Esophagus muscularis mucosa (tissue), 4 donors: ENCODE measurements at places on chromosomes 1 and 21.

DNA sequence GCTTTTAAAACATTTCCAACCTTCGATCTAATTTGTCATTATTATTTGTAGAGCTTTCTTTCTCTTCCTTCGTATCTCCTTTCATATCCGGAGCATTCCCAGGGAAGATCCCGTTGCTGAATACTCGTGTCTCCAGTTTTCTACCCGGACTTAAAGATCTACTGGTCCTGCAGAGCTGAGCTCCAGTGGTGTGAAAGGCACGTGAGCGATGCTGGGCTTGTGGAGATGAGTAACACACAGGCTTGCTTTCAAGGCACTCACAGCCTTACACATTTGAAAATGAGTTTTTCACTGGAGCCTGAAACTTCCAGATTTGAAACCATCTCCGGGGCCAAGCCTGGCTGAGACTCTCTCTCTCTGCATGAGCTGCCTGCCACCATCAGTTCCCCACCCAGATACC lies 428.3 kb downstream of the KIF26B start:
- no peak for DNase-seq
- H3K27me3 ChIP-seq, result no peaks in the 10 kb centered on the region
- no peak overlapping the region for H3K4me3 ChIP-seq
- no peak overlapping the region for H3K27ac ChIP-seq

DNA sequence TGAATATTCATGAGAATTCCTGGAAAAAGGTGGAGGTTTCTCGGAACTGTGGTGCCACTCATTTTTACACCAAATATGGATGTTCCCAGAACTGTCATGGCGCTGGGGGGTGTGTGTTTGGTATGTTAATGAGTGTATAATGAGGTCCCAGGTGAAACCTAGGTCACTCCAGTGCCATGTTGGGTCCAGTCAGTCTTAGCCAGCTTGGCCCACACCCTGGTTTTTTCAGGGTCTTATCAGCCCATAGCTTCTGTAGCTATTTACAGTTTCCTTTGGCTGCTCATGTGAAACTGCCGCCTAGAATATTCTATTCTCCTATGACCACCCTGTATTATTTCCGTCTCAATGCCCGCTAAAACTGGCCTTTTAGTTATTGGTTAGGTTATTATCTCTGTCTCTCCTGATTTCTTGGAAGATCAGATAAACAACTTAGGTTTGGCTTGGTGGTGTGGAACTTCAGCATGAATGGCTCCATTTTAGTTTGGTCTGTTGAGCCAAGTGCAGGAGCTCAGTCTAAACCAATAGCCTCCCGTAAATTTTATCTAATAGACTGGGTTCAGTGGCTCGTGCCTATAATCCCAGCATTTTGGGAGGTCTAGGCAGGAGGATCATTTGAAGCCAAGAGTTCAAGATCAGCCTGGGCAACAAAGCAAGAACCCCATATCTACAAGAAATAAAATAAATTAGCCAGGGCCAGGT lies 42.1 kb upstream of the EDARADD start:
- no peak overlapping the region for H3K27ac ChIP-seq
- H3K4me1 ChIP-seq, result no peaks in the 10 kb centered on the region
- no peaks in the 10 kb centered on the region for H3K27me3 ChIP-seq

DNA sequence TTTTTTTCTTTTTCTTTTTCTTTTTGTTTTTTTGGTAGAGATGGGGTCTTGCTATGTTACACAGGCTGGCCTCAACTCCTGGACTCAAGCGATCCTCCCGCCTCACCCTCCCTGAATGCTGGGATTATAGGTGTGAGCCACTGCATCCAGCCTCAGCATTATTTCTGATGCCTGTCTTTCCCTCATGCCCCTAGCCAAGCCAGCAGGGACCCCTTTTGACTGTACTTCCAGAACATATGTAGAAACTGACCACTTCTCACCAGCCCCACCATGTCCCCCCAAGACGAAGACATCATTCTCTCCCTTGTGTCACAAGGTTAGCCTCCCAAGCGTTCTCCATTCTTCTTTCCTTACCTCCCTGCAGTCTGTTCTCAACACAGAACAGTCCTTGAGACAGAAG lies 107.9 kb upstream of the COA6 start:
- no peak for DNase-seq
- H3K4me3 ChIP-seq, result no peak overlapping the region
- no peaks in the 10 kb centered on the region for H3K36me3 ChIP-seq
- no peak overlapping the region for H3K27ac ChIP-seq
- no peaks in the 10 kb centered on the region for H3K27me3 ChIP-seq
- no peaks in the 10 kb centered on the region for H3K4me1 ChIP-seq

DNA sequence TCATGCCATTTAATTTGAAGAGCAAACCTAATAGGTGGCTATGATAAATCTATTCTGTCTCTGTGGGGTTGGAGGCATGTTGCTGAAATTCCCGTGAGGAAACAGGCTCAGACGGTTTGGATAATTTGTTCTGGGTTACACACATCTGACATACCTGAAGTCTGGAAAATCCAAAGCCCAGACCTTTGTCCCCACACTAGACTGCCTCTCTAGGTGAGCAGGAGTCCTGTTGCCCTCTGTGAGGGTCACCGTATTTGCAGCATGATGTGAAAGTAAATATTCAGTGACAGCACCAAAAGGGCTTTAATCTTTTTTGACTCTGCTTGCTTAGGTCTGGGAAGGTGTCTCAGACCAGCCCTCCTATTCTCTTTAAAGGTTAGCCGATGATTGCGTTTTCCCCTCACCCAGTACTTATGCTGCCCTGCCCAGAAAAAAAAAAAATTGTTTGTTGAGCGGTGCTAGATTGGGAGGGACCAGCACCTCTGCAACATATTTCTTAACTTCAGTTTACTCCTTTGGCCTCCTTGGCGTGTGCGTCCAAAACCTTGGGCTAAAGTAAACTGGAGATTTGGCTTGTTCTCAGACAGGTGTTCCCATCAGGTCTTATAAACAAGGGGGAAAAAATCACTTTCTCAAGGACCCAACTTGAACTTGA lies 67.0 kb downstream of the CACHD1 start:
- peak overlapping the region; percentile 33 for H3K27ac ChIP-seq
- no peak overlapping the region for H3K4me3 ChIP-seq
- H3K4me1 ChIP-seq, result peaks cover 19% of the 10 kb centered on the region
- no peak for DNase-seq

DNA sequence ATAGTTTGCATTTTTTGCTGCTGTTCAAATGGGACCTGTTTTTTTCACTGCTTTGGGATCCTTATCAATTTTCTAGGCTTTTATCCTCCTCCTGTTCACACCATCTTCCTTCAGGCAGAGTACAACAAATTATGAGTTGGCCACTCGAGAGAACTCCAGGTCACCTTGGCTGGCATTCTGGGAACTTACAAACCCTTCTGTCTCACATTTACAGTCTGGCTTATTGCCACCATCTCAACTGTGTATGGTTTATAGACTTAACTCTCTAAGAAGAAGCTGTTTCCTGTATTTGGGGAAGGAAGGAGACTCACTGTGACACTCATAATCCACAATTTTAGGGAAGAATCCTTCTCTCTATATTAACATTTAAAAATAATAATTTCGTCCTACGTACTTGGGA lies 5.4 kb upstream of the ZNF691 start:
- H3K27ac ChIP-seq, result no peak overlapping the region
- H3K27me3 ChIP-seq, result no peaks in the 10 kb centered on the region
- no peak for DNase-seq
- peaks cover 30% of the 10 kb centered on the region for H3K36me3 ChIP-seq

DNA sequence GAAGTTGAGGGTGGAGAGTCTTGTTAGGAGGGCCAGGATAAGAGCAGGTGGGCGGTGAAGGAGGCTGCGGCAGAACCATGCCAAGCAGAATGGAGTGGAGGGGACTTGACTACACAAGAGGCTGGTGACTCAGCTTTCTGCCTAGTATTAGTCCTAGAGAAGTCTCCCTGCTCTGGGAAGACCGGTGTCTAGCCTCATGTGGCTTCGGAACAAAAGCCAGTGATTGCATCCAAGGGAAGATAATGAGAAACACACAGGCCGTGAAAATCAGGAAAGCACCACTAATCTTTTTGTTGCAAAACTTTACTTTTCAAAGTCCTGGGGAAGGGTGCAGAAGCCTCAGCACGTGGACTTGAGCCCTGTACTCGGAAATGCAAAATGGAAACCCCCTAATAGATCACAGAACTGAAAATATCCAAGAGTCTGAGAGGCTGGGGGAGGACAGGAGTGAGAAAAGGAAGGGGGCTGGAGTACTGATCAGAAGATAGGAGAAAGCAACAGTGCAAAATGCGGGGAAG lies 31.4 kb downstream of the DDR2 start:
- H3K4me1 ChIP-seq, result peaks cover 54% of the 10 kb centered on the region
- H3K4me3 ChIP-seq, result no peak overlapping the region
- peak; percentile 91 for DNase-seq
- peaks cover 4% of the 10 kb centered on the region for H3K36me3 ChIP-seq
- no peak overlapping the region for H3K27ac ChIP-seq
- H3K27me3 ChIP-seq, result no peaks in the 10 kb centered on the region

- H3K4me1 ChIP-seq, result peaks cover 40% of the 10 kb centered on the region
- peak overlapping the region; percentile 93 for H3K4me3 ChIP-seq
- H3K27me3 ChIP-seq, result no peaks in the 10 kb centered on the region
- no peaks in the 10 kb centered on the region for H3K36me3 ChIP-seq
- peak overlapping the region; percentile 100 for H3K27ac ChIP-seq
Measured at GRCh38 chr1:200739702-200740570, 1.2 kb downstream of the CAMSAP2 start.

DNA sequence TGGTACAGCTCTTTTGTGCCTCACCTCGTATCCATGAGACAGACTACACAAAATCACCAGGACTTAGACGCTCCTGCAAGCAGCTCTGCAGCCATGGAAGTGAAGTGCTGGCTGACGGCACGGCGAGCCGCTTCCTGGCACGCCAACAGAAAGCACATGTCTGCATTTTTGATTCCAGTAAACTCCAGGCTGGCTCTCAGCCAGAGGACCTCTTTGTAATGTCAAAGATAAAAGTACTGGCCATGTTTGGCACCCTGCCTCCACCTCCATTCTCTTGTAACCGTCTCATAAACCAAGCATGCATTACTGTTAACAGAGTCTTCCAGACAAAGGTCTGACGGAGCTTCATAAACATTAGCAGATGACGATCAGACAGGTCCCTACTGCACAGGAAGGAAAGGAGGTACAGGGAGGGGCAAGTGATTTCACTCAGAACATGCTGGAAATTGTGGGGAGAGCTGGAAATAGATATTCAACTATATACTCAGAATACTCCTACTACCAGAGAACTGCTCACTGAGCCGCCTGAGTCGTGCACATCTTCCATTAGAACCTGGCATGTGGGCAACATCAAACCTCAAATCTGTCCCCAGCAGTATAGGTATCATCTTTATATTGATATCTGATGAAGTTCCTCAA lies 632.0 kb downstream of the SMYD3 start:
- no peaks in the 10 kb centered on the region for H3K27me3 ChIP-seq
- DNase-seq, result no peak
- H3K4me1 ChIP-seq, result peaks cover 25% of the 10 kb centered on the region

DNA sequence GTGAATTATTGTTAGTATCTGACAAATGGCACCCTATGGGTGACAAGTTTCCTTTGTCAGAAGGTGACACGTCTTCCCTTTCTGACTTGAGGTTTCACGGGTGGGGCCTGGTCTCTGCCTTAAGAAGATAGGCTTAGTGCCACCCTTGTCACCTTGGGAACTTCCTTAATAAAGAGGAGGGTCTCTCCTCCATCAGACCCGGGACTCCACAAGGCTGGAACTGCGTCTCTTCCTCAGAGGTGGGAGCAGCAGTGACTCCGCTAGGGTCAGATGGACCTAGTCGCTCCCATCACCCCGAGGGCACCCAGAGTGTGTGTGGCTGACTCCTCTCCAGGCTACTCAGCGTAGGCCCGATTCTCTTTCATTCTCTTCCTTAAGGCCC lies 774 bp upstream of the WDTC1 start:
- peak overlapping the region; percentile 51 for H3K27ac ChIP-seq
- no peak for DNase-seq
- H3K4me1 ChIP-seq, result peaks cover 28% of the 10 kb centered on the region
- no peaks in the 10 kb centered on the region for H3K27me3 ChIP-seq

GRCh38 chr1:151510020-151510405 lies 1.2 kb upstream of the CGN start:
- no peak for DNase-seq
- peak overlapping the region; percentile 83 for H3K27ac ChIP-seq

DNA sequence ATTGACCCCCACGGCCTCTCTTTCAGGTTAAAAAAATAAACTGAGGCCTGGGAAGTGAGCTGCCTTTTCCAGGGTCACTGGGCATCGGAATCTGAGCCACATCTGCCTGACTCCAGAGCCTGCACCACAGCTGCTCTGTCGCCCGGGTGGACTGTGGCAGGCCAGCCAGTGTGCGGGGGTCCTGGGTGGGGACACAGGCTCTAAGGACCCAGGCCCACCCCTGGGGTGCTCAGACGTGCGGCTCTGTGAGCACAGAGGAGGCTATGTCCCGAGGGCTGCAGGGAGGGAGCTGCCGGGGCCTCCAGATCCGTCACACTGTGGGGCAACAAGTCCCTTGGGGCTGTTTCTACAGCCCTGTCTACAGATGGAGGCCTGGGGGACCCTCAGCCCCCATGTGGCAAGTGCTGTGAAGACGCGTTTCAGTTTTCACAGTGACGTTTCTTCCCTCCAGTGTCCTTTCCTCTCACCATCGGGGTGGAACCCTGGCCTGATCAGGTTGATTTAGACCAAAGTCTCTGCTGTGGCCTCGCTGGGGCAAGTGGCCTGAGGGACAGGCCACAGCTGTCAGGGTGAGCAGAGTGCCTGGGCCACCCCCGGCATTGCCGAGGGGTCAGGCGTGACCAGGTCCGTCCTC lies 39.2 kb upstream of the ACTRT2 start:
- H3K4me3 ChIP-seq, result no peak overlapping the region
- no peaks in the 10 kb centered on the region for H3K4me1 ChIP-seq
- no peaks in the 10 kb centered on the region for H3K36me3 ChIP-seq
- H3K27ac ChIP-seq, result no peak overlapping the region
- no peaks in the 10 kb centered on the region for H3K27me3 ChIP-seq

- DNase-seq, result no peak
- H3K27ac ChIP-seq, result no peak overlapping the region
- no peak overlapping the region for H3K4me3 ChIP-seq
- no peaks in the 10 kb centered on the region for H3K36me3 ChIP-seq
- H3K27me3 ChIP-seq, result no peaks in the 10 kb centered on the region
Measured at GRCh38 chr1:222068937-222069336, 327.0 kb upstream of the DUSP10 start.

DNA sequence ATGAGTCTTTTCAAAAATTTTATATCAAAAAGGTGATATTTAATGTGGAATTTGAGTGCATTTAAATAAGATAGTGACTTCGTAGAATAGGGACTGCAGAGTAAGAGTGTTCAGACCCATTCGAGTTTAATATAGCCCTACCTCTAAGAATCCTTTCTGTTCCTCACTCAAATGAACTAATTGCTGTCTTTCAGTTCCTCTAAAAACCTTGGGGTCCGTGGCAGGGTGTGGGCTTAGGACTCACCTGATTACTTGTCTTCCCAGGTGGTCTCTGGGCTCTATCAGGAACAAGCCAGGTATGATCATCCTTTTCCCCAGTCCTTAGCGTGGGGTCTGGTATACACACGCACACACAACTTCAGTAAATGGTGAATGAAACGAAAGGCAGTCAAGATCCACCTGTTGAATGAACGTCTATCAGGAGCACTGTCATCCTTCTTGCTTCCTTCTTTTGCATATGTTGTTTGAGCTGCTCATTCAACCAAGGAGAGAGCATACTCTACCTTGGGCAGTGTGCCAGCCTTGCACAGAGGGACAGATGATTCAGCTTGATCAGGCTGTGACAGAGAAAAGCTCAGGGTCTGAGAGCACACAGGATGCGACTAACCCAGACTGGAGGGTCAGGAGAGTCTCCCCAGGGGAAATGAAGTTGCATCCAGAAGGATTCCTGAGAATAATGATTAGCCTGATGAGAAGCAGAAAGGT lies 1.2 kb upstream of the RNF11 start:
- H3K27ac ChIP-seq, result peak overlapping the region; percentile 94
- DNase-seq, result peak; percentile 92
- H3K4me3 ChIP-seq, result peak overlapping the region; percentile 87
- no peaks in the 10 kb centered on the region for H3K36me3 ChIP-seq
